SJCRH30 (cell line): ENCODE measurements at places on chromosomes 7 and 10. TPM values are rescaled to one million over a fixed set of nuclear protein-coding genes. Genes with fewer than 3 reads are reported as not detected.

The ZNF511 gene
- total RNA-seq, result 23.9 and 28.5 TPM in 2 replicates

The LIPK gene
- not detected in 2 replicates for total RNA-seq

The MACC1 gene
- total RNA-seq, result 0.08 TPM in 2 replicates

The SOSTDC1 gene
- total RNA-seq, result 6.2 and 7.3 TPM in 2 replicates

The ZCCHC24 gene
- 53.1 and 53.7 TPM in 2 replicates for total RNA-seq

The HIF1AN gene
- total RNA-seq, result 18.1 and 25.1 TPM in 2 replicates

The NFE2L3 gene
- total RNA-seq, result not detected in 2 replicates

The ADCY1 gene
- total RNA-seq, result not detected in 2 replicates

The SEMA3C gene
- 37.0 and 39.3 TPM in 2 replicates for total RNA-seq

The ADAM22 gene
- 14.0 and 18.3 TPM in 2 replicates for total RNA-seq

The AP5Z1 gene
- 13.6 and 13.8 TPM in 2 replicates for total RNA-seq

- no peak for DNase-seq
Observed at GRCh38 chr7:127532736-127533135, 52.7 kb downstream of the GCC1 start.

DNA sequence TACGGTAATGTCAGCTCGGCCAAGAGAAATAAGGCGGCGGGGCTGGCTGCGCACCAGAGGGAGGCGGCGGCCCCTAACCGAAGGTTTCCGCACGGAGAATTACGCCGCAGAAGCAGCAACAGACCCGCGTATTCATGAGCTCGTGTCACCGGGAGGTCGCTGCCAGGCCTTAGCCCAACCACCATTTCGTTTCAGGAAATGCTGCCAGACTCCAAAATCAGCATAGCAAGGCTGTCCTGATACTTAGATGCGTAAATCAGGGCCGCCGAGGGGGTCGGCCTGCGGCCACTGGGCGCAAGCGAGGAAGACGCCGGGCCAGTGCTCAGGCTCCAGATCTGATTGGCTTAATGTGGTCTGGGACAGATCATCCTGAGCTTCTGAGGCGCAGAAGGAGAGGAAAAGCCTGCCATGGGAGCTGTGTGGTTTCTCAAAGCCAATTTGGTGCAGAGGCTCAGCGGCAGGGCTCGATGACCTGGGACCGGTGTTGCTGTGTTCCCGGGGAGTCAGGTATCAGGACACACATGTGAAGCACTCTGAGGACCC lies 247.9 kb downstream of the BAMBI start:
- DNase-seq, result no peak

DNA sequence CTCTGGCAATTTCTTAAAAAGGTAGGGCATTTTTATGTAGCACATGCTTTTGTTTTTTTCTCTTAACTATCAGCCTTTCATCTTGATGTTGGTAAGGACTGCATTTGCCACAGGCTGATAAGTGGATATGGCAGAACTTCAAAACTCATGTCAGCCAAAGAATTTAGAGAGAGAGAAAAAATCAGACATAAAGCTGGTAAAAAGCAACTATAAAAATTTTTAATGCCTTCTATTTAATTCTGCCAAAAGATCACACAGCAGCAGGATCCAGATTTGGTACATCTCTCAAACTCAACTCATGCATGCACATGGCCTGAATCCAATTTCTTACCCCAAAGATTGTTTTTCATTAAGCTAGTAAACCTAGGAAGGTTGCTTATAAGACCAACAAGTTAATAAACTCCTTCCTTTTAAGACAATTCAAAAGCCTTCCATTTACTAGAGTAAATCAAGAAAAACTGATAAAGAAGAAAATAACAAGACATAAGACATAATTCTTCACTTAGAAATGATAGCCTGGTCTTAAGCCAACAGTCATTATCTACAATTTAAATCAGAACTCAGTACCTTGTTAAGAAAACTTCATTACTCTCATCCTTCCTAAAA lies 69.3 kb downstream of the GLI3 start:
- no peak for DNase-seq

- no peak for DNase-seq
Observed at GRCh38 chr10:22683140-22683389, 31.3 kb downstream of the PIP4K2A start.

- no peak for DNase-seq
Observed at GRCh38 chr7:153030976-153031375, 271.4 kb downstream of the ACTR3B start.

- peak; percentile 37 for DNase-seq
Observed at GRCh38 chr7:115869190-115869589, 161.4 kb downstream of the TFEC start.

DNA sequence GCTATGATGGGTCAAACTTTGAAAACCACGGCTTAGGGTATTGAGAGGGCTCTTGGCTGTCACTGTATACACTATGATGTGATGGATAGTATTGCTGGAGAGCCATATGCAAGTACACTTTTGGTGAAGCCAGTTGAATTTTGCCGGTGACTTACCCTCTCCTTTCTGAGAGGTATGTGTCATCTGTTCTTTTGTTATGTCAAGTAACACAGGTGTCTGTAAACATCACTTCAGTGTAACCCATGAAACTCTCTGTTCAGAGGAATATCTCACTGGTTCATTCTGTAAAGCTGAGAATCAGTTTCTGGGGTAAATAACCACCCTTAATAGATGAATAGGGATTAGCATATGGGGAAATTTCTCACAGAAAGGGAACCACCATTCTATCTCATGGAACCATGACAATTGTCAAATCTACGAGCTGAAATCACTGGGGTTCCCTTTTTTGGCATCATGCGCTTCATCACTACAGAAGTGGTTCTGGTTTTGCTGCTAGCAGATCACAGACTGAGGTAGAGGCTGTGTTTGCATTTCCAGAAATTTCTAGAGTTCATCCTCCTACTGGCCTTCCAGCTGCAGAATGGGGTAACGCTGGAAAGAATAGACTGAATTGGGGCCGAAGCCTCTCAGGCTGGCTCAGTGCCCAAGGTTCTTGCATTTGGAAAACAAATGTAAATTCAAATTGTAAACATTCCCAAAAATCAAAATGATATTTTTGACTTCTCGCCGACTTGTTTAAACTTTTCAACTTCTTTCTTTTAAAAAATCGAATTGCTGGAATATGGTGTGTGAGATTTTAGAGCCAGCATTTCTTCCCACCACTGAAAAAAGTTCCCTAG lies 83.3 kb upstream of the CREB5 start:
- no peak for DNase-seq

- no peak for DNase-seq
Observed at GRCh38 chr10:118238573-118239235, 103.4 kb downstream of the FAM204A start.

DNA sequence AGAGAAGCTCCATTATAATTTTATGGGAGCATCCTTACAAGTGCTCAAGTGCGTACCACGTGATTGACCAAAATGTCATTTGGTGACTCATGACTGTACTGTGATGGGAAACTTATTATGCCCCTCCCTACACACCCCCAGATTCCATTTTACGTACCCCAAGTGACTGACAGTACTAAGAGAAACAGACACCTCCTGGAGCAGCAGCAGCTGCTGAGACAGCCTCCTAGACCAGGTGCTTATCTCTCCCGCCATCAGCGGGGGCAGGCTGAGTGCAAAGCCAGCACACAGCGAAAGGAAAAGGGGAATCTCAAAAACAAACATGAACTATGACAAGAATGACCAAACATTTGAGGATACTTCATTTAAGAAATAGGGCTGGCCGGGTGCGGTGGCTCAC lies 4.2 kb upstream of the ADAM12 start:
- DNase-seq, result peak; percentile 65

- DNase-seq, result no peak
Observed at GRCh38 chr10:132447446-132448247, 50.6 kb downstream of the PWWP2B start.

DNA sequence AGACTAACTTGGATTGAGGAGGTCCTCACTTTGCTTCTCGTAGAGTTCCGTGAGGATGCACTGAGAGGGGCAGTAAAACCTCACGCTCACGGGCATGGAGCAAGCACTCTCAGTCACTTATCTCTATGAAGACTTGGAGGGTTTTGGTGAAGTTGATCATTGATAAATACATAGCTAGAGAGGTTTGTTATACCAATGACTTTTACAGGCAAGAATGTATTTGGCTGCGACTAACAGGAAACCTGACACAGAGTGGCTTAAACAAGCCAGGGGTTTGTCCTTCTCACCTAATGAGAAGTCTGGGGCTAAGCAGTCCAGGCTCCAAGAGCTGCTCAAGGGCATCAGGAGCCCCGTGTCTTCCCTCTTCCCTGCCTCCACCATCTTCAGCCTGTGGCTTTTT lies 6.1 kb downstream of the BICC1 start:
- no peak for DNase-seq

GRCh38 chr7:127924874-127925273 lies 106.4 kb downstream of the LRRC4 start:
- DNase-seq, result no peak

GRCh38 chr7:50667338-50667737 lies 102.1 kb upstream of the DDC start:
- DNase-seq, result no peak

DNA sequence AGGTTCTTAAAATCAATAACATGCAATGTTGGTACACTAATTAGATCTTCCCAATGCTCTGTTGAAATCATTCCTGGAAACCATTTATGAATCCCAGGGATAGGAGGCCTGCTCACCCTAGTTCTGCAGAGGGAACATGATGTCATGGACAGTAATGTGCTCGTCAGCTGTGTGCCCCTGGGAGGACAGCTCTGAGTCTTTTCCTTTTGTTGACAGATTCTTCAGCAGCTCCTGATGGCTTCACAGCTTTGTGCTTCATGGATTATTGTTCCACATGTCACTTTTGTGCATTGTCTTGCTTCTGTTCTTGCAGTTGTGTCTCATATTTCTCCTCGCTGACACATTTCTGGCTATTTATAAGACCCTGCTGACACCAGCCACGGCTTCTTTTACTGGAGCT lies 367.5 kb downstream of the CCSER2 start:
- DNase-seq, result peak; percentile 20

- DNase-seq, result no peak
Observed at GRCh38 chr7:103336761-103337160, 7.8 kb downstream of the DNAJC2 start.

- no peak for DNase-seq
Observed at GRCh38 chr10:5106553-5106952, 12.3 kb downstream of the AKR1C3 start.

DNA sequence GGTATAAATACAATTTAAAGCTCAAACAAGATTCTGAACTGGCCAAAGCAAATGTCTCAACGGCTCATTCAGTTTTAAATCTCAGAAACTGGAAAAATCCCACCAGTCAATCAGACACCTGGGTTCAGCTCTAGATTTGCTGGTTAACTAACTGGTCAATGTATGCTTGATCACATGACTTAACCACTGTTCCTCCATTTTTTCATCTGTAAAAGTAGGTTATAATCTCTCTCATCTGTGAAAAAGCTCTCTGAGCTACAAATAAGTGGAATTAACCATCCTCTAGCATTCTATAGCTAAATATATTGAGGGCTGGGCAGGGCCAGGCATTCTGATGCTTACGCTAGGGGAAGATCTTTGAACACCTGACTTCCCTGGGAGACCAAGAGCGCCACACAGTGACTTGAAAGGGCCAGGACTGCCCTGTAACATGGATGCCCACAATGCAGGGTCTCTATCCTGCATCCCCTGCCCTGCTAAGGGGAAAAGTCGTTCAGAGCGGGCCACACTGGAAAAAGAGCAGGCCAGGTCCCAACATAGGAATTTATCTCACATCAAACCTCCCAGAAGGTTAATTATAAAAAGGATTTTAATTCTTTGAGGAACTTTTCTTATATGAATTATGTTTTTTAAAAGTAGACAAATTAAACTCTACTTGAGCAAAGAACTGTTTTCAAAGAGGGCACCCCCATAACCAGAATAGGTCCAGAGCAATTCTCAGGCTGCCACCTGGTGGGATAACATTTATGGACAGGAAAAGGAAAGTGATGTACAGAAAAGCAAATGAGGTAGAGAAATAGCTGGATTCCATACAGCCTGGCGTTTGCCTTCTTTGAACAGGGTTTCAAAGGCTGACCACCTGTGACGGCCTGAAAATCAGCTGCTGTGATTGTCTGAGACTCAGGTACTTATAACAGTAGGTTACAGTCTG lies 1.8 kb downstream of the RP9 start:
- DNase-seq, result peak; percentile 67

DNA sequence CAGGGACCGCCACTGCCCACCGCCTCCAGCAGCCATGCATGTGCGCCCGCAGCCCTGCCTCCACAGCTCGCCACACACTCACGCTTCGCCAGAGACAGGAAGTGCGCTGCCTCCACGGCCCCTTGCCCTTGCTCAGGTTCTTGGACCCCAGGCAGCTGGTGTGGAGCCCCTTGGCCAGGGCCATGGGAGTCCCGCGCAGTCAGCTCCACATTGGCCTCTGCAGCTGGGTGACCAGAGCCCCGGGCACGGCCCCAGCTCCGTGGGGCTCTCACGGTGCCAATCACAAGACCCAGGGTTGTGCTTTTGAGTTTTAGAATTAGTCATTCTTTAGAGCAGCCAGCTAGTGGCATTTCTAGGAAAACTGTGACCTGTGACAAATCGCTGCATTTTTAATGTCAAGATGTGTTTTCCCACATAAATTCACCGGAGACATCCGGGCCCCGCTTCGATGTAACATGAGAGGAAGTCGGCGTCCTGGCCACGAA lies 4.3 kb upstream of the UTF1 start:
- no peak for DNase-seq

GRCh38 chr7:112167147-112167546 lies 39.1 kb downstream of the DOCK4 start:
- DNase-seq, result peak; percentile 62

DNA sequence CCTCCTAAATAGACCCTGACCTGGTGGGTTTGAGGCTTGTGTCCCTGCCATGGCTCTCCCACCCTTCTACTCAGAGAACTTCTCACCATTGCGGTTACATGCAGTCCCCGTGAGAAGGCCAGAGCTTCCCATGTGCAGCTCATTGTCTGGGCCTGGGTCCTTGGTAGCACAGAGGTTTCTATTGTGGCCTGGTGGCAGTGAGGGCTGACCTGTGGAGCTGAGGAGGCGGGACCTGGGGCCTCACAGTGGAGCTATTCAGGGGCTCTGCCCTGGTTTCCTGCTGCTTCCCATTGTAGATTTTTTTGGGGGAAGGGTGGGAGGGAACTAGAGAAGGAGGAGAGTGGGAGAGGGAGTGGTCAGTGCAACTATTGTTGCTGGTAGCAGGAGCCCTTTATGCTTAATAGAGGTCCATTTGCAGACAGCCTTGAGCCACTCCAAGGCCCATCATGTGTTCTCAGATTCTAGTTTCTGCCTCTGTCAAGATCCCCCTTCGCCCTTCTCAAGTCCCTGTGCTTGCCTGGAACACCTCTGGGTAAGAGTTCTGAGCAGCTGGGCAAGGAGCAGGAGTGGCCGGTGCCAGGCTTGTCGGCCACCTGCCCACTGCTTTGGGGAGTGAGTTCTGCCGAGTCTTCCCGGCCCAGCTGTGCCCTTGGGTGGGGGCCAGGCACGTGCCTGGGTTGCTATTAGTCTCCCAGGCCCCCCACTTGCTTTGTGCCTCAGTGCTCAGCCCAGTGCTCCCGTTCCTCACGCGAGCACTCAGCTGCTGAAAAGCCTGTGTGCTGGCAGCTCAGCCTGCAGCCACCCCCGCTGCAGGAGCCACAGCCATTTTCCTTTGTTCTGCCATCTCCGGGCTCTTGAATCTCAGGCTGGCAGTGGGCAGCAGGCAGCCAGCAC lies 10.7 kb downstream of the TSPAN14 start:
- peak; percentile 68 for DNase-seq

DNA sequence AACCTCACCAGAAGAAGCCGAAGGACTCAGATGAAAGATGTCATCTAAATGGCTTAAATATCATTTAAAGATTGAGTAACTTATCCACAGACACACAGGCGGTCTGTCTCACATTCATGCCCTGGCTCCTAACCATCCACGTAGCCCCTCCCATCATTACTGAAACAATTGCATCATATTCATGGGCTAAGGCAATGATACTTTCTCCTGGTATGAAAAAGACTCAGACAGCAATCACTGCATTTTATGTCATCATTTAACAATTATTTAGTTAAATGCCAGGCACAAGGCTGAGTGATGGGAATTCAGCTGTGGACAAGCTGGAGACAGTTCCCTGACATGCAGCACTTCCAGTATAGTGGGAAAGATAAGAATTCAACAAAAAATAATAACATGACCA lies 11.2 kb upstream of the TECTB start:
- no peak for DNase-seq
